ENCODE measurements at places on chromosomes 7 and 10.

DNA sequence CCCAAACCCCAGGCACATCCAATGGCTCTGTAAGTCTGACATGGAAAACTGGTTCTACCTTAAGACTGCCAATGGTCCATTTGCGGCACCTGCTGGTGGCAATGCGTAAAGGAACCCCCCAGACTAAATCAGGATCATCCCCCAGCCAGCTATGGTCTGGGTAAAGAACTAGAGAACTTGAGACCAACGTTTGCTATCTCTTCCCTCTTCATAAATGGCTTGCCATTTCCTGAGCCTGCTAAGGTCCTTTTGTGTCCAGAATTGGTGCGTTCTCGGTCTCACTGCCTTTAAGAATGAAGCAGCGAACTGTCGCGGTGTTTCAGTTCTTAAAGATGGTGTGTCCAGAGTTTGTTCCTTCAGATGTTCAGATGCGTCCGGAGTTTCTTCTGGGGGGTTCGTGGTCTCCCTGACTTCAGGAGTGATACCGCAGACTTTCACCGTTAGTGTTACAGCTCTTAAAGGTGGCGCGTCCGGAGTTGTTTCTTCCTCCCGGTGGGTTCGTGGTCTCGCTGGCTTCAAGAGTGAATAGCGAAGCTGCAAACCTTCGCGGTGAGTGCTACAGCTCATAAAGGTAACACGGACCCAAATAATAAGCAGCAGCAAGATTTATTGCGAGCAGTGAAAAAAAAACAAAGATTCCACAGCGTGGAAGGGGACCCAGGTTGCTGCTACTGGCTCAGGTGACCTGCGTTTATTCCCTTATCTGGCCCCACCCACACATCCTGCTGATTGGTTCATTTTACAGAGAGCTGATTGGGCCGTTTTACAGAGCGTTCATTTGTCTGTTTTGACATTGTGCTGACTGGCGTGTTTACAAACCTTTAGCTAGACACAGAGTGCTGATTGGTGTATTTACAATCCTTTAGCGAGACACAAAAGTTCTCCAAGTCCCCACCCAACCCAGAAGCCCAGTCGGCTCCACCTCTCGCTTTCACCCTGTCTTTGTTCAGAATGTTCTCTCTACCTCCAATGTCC lies 95.4 kb downstream of the ELMO1 start:
- DNase-seq: no peak

DNA sequence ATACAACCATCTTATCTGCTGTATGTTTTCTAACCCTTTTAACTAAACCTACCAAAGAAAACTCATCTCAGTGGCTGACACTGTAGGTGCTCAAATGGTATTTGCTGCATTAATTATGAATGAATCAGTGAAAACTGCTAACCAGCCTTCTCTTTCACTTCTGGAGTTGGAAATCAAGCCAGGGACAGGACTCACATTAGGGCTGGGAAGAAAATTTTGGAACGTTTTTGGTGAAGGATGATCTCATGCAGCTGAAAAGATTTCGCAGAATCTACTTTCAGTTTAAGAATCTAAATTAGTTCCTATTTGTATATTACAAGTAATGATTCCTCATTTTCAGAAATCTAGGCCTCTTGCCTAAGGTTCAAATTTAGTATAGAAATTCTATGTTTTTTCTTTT lies 12.9 kb downstream of the MTPN start:
- no peak for DNase-seq

DNA sequence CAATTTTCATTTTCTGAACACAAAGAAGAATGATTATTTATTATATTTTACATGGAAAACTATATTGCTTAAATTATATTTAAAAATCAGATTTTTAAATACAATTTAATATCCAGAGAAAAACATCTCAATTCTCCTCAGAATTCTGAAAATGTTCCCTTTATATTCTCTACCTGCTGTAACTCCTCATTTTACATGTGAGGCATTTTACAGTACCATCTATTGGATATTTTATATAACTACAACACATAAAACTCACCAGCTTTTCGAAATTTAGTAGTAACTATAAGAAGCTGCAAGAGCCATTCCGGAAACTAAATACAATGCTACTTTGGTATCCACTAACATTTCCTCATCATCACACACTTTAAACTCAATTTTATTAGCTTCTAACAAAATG lies 264.6 kb downstream of the DGKB start:
- DNase-seq: no peak

DNA sequence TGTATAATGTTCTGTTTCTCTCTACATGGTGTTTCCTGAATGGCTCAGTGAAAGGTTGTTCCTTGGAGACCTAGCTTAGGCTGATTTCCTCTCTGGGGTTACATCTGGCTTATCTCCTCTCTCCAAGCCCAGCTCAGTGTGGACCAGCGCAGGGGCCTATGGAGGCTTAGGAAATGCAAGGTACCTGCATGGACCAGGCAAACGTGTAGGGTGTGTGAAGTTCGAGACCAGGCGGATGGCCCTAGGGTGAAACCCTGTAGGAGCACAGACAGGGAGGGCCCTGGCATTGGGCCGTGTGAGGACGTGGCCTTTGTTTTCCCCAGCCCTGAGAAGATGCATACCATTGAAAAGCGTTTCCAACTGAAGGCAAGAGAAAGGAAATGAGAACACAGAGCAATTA lies 59.0 kb downstream of the DOCK1 start:
- no peak for DNase-seq

GRCh38 chr7:152624228-152624627 lies 51.7 kb downstream of the XRCC2 start:
- no peak for DNase-seq

GRCh38 chr10:132308587-132309470 lies 1.1 kb upstream of the STK32C start:
- DNase-seq: no peak

DNA sequence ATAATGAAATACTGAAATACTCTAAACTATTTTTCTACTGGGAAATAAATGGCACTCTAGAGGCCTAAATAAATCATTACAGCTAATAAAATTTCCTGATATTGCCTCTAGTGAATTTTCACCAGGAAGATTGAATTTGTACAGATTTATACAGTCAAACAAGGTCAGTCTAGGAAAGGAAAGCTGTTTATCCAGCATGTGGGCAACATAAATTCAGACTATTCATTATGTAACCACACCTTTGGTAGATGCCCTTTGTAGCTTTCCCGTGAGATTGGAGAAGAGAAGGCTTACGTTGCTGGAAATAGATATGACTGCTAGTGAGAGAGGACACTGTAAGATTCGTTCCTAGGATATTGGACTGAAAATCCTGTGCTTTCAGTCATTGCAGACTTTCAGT lies 35.2 kb upstream of the PNLIP start:
- no peak for DNase-seq

DNA sequence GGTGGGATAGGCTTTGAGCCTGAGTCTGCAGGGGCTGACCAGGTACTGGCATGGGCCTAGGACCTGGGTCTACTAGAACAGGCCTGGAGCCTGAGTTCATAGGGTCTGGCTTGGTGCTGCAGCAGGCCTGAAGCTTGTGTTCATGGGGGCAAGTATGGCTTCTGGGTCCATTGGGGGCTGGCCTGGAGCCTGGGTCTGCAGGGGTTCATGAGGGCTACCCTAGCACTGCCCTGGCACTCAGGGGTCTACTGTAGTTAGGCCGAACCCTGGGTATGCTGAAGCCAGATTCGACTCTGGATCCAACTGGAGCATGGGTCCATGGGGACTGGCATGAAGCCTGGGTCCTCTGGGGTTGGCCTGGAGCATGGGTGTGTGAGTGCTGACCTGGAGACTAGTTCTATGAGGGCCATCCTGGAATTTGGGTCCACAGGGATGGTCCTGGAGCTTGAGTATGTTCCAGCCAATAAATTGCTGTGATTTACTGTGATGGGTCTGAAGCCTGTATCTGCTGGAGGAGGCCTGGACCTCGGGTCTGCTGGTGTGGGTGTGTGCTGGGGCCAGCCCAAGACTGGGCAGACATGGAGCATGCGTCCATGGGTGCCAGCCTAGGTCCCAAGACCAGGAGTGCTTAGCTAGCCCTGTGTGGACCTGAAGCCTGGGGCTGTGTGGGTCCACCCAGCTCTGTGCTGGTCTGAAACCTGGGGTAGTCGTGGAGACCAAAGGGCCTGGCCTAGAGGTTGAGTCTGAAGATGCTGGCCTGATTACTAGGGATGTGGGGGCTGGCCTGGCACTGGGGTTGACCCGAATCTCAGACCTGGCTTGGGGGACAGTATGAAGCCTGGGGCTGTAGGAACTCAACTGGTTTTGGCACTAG lies 235.5 kb downstream of the NXPH1 start:
- DNase-seq: no peak

DNA sequence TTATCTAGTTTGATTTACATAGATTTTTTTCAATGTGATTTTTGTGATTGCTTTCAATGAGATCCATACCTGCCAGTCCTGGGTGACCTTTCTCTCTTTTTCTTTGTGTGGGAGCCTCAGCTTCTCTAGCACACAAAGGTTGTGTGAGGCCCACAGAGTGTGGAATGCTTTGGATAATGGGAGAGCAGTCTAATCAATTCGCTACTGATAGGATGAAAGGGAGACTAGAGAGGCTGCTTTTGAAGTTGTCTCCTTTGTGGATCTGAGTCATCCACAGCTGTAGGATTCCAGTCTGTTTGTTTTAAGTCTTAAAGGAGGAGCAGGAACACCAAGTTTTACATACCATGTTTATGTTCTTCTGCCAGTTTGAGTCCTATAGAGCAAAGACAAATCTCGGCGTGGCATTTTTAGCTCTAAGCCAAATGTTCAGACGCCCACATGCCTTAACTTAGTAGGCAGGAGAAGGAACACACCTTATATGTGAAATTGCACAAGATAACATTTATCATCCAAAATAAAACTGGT lies 330.0 kb downstream of the ARL4A start:
- DNase-seq: peak; percentile 13

- DNase-seq: no peak
Measured at GRCh38 chr7:141366091-141366621, 185.1 kb upstream of the AGK start.

DNA sequence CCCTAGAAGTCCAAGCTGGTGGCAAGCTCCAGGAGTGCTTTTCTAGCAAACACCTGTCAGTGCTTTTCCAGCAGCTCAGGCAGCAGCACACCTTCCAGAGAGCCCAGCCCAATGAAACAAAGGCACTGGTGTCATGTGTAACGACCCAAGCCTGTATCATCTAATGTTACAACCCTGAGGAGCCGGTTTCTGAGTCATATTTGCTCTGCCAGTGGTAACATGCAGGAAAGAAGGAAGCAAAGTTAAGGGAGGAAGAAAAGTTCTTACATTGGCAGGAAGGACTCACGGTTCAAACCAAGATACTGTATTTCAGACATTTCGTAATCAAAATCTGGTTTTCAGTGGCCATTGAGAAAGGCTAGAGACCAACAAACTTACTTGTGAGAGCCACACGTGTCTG lies at the start of gene ANKRD22:
TSS of gene ANKRD22 (minus strand) at position 139 of the 400 bp plus-strand sequence. CDS start 237 bp downstream, outside the sequence.
- peak; percentile 83 for DNase-seq

GRCh38 chr10:36092116-36092515 lies 450.0 kb upstream of the FZD8 start:
- DNase-seq: no peak

DNA sequence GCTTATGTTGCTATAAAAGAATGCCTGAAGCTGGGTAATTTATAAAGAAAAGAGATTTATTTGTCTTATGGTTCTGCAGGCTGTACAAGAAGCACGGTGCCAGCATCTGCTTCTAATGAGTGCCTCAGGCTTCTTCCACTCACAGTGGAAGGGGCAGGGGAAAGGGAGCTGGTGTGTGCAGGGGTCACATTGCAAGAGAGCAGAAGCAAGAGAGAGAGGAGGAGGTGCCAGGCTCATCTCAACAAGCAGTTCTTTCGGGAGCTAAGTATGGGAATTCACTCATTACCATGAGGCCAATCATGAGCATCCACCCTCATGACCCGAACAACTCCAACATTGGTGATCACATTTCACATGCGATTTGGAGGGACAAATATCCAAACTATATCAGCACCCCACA lies 17.2 kb upstream of the SLK start:
- no peak for DNase-seq

- no peak for DNase-seq
Measured at GRCh38 chr10:68462536-68462935, 9.2 kb downstream of the DNA2 start.

- no peak for DNase-seq
Measured at GRCh38 chr10:110504111-110504735, 6.5 kb downstream of the DUSP5 start.

DNA sequence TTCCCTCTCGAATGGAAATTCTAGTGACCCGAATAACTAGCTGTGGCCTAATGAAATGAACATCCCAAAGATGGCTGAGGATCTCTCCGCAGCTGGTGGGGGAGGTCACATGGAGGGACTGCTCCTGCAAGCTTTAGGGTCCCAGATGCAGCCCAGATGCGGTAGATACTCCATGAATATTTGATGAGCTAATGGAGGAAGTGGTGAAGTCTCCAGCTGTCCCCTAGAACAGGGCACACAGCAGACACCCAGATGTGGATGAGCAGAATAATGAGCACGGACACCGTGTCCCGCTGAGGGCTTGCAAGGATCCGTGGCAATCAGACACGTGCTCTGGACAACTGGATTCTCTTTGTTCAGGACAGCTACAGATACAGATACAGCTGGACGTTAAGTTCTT lies 59.2 kb downstream of the DENND2A start:
- no peak for DNase-seq

DNA sequence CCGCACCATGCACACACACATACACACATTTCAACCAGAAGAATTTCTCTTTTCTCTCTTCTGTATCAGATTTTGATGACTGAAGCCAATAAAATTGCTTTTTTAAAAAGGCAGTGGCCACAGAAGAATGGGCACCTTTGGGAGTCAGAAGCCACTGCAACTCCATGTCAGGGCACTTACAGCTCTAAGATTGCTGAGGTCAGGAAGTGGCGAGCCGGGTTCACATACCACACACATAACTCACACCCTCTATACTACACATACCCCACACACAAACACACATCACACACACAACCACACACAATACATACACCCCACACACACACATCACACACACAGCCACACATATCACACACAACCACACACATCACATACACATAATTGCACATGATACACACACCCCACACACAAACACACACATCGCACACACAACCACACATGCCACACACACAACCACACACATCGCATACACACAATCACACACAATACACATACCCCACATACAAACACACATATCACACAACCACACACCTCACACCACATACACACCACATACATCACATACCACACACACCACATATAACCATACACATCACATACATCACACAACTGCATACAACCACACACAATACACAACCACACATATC lies 31.2 kb downstream of the GPRIN2 start:
- DNase-seq: no peak

DNA sequence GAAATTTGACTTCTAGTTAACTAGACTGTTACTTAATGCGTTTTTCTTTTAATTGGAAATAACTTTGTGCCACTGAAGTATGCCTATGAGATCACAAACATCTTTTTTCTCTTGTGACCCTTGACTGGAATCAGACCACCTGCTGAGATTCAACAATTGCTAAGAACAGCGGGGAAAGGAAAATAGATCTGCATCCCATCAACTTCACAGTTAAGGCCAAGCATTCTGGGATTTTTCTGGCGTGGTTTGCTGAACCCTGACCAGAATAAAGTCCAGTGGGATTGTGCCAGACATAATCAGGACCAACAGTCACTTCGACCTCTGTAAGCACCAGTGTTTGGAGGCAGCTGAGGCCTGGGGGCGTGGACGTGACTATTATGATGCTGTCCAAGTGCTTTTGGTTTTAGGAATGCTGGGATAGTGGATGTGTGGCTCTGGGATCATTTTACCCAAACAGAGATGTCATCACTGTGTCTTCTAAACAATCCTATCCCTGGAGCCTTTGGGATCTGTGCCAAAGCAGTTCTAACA lies 373.3 kb upstream of the PRKCQ start:
- DNase-seq: no peak

All from LNCaP clone FGC (cell line).